Effector memory CD4-positive, alpha-beta T cell (primary cell): ENCODE measurements at places on chromosomes 1 and 21.

- no peak for DNase-seq
Measured at GRCh38 chr1:217010253-217010652, 287.0 kb upstream of the ESRRG start.

DNA sequence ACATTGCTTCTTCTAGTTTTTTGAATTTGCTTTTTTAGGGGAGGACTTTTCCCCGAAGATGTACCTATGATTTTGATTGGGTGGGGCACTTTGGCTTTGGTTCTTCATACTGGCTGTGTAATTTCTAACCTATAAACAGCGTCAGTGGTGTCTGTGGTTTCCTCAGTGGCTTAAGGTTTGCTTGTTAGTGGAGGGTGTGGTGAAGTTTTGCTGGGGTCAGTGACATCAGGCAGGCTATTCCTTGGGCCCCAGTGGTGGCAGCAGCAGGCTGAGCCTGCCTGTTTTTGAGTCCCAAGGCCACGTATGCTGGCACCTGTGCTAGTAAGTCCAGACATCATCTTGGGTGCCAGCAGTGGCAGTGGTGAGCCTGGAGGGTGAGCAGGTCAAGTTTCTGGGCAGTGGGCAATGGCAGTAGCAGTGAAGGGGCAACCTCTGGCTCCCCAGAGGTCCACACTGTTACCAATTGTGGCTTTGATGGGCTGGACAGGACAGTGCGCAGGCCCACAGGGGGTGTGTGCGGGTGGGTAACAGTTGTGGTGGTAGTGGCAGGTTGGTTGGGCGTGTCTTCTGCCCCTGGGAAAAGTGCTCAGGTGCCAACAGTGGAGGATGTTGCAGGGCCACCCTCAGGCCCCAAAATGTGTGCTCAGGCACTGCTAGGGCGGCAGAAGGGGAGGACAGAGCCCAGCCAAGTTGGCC is 54.9 kb upstream of the B3GALT2 start:
- no peak for DNase-seq

GRCh38 chr1:27527890-27528817 is 38.2 kb upstream of the WASF2 start:
- DNase-seq = peak; percentile 21

DNA sequence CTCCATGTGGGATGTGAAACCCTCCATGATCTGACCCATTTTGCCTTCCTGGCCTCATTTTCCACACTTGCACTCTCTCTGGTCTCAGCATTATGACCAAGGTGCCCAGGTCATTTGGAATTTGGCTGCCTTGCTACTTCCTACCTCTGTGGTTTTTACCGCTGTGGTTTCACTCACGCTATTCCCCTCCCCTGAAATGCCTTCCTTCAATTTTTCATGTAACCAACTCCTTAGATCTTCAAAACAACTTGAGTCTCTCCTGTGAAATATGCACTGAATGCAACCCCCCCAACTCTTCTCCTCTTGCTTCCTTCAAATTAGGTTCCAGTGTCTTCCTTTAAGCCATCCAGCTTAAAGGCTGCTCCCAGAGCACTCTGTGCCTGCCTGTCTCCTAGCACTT is 50.1 kb downstream of the PHC2 start:
- no peak for DNase-seq

DNA sequence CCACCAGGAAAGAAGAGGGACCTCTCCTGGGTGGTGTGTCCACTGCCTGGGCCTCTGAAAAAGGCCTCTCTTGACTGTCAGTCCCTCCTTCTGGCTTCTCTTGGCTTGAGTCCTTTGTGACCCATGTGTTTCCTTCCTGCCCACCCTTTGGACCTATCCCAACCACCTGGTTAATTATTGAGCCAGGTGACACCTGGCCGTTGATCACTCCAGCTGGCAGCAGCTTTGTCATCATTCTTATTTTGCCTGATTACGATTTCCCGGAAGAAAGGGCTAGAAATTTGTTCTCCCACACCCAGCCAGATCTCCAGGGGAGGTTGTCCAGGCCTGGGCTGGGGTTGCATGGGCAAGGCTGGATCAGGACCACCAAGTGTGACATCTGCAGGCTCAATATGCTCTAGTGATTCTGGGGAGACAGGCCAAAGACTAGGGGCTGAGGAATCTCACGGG is 24.8 kb downstream of the CSF1 start:
- no peak for DNase-seq
